ENCODE measurements at places on chromosomes 2 and 18. TPM values are rescaled to one million over a fixed set of nuclear protein-coding genes. Genes with fewer than 3 reads are reported as not detected.

The ATP6V1C2 gene
- not detected for total RNA-seq

The CDCA7 gene
- total RNA-seq, result 16.7 TPM

The CCDC85A gene
- total RNA-seq, result 16.2 TPM

The PSMA8 gene
- total RNA-seq, result not detected

The DNMT3A gene
- 44.4 TPM for total RNA-seq

The SRD5A2 gene
- not detected for total RNA-seq

The KCNK3 gene
- total RNA-seq, result not detected

The ALPG gene
- total RNA-seq, result not detected

The IL36B gene
- not detected for total RNA-seq

The EIF2AK2 gene
- total RNA-seq, result 29.4 TPM

The FLACC1 gene
- total RNA-seq, result 0.56 TPM

The KCNF1 gene
- total RNA-seq, result 0.04 TPM

- no peak for DNase-seq
Observed at GRCh38 chr2:12774395-12774727, 57.6 kb downstream of the TRIB2 start.

- DNase-seq, result no peak
Observed at GRCh38 chr2:74269667-74270066, 71.3 kb downstream of the MTHFD2 start.

DNA sequence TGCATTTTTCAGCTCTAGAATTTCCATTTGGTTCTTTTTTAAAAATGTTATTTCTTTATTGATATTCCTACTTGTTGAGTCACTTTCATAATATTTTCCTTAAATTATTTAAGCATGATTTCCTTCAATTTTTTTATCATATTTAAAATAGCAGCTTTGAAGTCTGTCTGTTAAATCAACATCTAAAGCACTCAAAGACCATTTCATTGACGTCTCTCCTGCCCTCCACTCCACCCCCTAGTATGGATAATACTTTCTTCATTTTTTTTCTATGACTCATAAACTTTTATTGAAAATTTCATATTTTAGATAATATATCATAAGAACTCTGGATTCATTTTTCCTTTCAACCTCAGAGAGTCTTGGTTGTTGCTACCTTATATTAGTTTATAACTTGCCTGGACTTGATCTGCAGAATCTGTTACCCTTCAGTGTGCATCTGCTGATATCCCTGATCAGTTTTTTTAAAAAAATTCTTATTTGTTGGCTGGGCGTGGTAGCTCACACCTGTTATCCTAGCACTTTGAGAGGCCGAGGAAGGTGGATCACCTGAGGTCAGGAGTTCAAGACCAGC, 59.0 kb upstream of the ZNF396 start:
- no peak for DNase-seq

DNA sequence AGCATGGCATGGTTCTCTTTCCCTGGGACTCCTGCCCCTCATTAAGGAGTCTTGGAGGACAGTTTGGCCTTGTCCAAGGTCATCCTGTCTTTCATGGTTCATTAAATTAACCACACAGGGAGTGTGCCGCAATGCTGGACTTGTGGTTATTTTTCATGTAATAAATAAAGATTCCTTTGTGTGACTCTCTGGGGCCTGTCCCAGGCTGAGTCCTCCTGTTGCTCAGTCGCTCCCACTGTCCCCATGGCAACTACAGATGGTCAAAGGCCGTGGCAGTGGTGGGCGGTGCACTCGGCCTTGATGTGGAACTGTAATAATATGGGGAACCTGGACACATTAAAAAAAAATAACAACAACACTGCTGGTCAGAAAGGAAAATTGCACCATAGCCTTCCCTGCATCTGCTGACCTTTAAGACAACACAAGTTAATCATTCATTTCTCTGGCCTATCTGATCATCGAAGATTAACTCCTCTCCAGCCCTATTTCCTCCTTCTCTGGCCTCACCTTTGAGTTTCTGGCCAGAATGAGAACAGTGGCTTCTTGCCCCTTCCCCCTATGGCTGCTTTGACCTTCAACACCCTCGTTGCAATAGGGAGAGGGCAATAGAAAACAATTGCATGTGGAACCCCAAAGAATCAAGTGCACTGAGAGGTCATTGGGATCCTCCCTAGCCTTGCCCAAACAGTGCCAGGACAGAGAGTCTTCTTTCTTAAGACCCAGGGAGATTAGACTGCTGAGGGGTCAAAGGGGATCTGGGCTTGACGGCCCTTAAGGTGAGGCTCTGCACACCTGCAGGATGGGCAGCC, 44.7 kb downstream of the PSD4 start:
- no peak for DNase-seq

DNA sequence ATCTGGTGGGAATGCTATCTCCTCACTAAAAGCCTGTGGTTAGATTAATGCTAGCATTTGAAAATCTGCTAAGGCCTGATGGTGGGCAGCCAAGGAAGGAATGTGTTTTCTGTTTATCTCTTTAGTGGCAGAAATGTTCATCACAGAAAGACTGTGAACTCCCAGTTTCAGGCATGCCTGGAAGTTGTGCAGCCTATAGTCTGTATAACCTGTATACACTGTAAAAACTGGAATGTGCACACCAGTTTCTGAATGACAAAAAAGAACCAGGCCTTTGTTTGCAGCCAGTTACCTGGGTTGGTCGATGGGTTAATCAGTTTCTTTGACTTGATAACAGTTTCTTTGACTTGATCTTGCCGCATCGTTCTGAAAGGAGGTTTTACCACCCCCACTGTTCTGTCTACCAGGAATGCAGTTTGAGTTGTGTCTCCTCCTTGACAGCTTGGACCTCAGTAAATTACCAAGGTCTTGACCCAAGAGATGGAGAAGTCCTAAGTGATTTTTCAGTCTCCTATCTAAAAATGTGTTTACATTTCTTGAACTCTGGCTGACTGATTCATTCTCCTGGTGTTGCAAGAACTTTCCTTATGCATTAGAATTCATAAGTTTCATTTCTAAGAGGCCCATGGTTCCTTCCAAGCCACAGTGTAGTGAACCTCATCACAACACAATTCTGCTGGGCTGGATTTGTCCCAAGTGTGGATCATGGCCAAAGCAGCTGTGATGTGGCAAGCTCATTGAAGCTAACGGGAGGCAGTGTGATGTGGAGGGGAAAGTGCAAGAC, 62.2 kb downstream of the KIAA2012 start:
- no peak for DNase-seq

DNA sequence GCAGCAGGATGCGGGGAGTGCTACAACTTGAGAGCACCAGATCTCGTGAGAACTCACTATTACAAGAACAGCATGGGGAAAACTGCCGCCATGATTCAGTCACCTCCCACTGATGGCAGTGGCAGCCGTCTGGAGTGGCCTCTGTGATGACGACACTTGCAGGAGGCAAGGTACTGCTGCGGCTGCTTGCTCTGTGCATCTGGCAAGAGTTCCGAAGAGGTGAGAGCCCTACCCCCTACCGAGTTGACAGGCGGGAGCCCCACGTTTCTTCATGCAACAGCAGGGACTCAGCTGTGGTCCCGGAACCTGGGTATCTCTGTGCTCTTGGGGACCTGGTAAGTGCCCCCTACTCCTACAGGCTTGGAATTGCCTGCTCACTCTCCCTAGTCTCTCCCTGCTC, 1672.7 kb upstream of the TMEFF2 start:
- no peak for DNase-seq

DNA sequence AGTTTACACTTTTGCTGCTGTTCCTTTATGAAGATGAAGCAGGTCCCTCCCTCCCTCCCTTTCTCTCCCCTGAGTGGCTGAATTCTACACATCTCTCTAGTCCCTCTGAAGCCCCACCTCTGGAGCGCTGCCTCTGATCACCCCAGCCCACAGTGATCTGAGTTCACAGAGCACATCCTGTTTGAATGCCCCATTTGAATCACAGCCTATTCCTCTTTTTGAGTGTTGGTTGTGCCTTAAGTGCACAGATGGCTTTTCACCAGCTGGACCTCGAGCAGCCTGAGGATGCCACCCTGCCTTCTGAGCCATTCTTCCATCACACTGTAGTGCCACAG, 87.1 kb downstream of the ITGB1BP1 start:
- no peak for DNase-seq

GRCh38 chr2:204946892-204947291, 401.6 kb downstream of the PARD3B start:
- DNase-seq, result no peak

- no peak for DNase-seq
Observed at GRCh38 chr2:28709101-28709500, 42.5 kb upstream of the PPP1CB start.

GRCh38 chr2:24512404-24512803, 21.4 kb downstream of the NCOA1 start:
- DNase-seq, result no peak

DNA sequence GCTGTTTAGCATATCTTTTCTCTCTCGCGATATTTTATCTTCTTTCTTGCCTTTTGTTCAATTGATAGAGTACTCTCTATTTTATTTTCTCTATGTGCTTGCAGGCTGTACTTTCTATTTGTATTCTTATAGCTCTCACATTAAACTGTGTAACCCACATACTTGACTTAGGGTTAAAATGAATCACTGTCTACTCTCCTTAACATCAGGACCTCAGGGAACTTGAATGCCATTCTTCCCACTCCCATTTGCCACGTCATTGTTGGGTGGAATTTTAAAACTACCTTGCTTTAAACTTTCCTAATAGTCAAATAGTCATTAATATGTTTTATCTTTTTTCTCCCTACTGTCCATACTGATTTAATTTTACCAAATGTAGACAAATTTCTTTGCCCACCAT, 269.7 kb downstream of the ALPK2 start:
- DNase-seq, result no peak

DNA sequence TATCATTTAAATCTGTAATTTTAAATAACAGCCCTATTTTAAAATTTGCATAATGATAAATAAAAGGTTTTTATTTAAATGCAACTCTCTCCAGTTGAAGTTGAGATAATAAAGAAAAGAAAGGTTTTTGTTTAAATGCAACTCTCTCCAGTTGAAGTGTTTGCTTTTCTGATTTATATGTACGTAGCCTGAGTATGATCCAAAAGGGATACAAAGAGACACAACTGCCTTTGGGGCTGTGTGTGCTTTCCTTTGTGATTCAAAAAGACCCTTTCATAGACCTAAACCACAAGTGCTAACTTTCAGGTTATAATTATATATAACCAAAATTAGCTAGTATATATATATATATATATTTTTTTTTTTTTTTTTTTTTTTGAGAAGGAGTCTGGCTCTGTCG, 76.2 kb upstream of the MFF start:
- no peak for DNase-seq

DNA sequence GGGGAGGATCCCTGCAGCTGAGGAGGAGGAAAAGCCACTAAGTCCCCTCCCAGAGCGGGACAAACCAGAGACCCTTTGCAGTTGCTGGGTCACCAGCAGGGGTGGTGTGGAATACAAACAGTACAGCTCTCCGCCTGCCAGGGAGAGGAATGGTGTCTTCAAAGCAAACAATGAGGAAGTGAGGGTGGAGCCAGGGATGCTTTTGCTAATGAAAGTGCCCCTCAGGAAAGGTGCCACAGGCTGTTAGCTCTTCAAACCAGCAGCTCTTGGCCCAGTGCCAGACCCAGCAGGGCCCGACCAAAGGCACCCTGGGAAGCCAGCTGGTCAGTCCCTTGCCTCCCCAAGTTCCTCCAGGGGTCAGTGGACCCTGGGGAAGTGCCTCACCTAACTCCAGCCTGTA, 102.8 kb downstream of the HIBCH start:
- no peak for DNase-seq

- DNase-seq, result no peak
Observed at GRCh38 chr2:111143843-111144198, 23.1 kb downstream of the BCL2L11 start.

DNA sequence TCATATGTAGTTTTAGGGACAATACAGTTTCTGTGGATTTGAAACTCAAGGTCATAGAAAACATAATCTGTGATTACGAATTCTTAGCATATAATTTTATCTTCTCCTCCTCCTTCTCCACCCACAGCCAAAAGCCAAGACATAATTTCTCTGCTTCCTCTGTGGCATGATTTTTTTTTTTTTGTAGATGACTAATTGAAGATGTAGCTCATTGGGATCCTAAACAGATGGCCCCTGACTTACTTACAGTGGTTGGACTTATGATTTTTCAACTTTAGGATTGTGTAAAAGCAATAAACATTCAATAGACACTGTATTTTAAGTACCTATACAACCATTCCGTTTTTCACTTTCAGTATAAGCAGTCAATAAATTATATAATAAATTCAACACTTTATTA, 42.3 kb downstream of the FSIP2 start:
- no peak for DNase-seq

DNA sequence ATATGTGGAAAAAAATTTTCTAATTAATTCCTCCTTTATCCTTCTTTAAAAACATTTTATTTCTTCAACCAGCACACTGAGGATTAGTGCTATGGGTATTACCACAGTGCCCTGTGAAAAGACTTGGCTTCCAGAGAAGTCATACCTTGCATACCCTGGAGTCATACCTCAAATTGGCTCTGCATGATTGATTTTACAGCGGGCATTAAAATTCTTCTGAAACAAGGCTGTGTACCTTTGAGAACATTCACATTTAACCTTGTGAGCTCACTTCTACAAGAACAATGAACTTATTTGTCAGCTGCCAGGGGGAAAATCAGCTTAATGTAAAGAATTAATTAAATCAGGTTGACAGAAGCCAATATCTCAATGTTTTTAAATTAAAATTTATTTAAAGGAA, 44.6 kb downstream of the SLC35F5 start:
- no peak for DNase-seq

DNA sequence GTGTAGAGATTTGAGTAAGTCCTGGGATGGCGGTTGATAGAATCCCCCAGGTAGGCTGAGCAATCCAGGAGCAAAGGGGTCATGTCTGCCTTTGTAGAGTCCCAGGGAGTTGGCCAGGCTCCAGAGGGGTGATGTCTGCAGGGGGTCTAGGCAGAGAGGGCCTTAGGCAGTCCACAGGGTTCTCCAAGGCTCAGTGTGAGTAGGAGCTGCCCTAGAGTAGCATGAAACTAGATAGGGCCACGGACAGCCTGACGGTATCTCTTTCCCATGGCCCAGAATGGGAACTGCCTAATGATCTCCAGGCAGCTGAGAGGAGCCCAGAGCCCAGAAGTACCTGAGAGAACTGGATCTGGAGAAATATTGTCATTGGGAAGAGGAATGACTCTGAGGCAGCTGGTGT, 9.0 kb upstream of the FAM136A start:
- DNase-seq, result no peak

- DNase-seq, result no peak
Observed at GRCh38 chr2:237294460-237294859, 119.5 kb downstream of the COL6A3 start.

DNA sequence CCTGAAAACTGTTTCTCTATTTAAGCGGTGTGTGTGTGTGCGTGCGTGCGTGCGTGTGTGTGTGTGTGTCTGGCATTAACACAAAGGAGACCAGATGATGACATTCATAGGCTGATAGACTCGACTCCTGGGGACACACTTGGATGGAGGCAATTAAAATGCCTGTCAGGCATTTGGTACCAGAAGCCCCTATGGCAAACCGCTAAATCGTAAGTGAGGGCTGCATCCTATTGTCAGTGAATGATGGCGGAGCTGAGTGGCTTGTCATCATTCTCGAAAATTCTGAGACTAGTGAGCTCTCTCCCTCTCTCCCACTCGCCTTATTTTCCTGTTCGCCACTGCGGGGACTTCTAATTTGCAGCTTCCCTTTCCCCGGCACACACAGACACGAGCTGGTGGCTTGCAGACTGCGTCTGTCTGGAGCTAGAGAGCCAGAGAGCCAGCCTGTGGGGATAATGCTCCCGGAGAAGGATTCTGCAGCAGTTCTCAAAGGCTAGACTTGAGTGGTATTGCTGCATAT, 155.4 kb downstream of the MAP2 start:
- no peak for DNase-seq
